Adipocyte (in vitro differentiated cells): ENCODE measurements at places on chromosomes 1 and 21.

- DNase-seq, result no peak
Measured at GRCh38 chr1:188249811-188250210, 1421.1 kb downstream of the PLA2G4A start.

DNA sequence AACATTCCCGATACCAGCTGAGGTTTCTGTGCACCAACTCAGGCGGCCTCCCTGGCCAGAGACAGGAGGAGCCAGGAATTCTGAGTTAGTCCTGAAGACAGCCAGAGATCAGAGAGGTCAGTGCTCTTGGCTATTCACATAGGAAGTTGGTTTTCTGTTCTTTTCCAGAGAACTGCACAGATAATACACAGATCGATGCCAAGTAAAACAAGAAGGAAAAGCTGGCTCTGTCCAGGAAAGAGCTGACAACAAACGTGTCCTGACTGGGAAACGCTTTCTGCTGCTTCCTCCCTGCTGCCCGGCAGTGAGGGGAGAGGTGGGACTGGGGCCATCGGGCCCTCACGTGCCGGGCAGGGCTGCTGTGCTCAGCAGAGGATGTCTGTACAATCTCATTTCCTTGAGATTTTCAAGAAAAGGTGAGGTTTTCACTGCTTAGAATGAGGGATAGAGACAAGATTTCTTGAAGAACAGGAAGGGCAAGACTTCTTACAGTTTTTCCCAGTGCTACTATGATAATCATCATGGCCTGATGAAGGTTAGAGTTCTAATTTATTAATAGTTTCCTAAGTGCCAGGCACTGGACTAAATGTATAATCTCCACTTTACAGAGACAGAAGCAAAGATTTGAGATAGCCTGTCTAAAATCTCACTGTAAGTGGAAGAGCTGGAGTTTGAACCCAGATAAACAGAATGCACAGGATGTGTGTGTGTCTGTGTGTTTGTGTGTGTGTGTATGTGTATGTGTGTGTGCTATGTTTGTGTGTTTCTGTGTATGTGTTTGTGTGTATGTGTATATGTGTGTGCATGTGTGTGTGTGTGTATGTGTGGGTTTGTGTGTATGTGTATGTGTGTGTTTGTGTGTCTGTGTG, 211.0 kb upstream of the RAB4A start:
- DNase-seq, result peak; percentile 9

- peak; percentile 33 for DNase-seq
Measured at GRCh38 chr1:167776616-167777268, 55.0 kb downstream of the MPZL1 start.

DNA sequence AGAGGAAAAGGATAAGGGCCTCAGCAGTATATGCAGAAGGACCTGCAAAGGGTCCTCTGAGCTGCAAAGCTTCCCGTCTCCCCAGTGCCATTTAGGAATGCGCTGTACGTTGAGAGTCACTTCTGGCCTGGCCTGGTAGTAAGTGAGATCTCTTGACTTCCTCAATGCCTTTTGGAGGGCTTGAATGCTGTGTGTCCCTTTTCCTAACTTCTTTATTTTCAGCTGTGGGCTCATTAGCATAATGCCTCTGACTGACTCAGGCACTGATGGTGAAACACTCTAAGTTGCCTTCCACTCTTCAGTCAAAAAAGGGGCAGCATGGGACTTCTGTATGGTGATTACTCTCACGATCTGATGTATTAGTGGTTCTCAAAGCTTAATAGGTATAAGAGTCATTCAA, 49.9 kb downstream of the XCL1 start:
- DNase-seq, result no peak

GRCh38 chr1:45998020-45998617, 134.3 kb downstream of the PIK3R3 start:
- no peak for DNase-seq

- DNase-seq, result no peak
Measured at GRCh38 chr1:160095382-160096105, 2.9 kb downstream of the IGSF8 start.

GRCh38 chr1:204736836-204737235, 51.3 kb upstream of the LRRN2 start:
- DNase-seq, result no peak

DNA sequence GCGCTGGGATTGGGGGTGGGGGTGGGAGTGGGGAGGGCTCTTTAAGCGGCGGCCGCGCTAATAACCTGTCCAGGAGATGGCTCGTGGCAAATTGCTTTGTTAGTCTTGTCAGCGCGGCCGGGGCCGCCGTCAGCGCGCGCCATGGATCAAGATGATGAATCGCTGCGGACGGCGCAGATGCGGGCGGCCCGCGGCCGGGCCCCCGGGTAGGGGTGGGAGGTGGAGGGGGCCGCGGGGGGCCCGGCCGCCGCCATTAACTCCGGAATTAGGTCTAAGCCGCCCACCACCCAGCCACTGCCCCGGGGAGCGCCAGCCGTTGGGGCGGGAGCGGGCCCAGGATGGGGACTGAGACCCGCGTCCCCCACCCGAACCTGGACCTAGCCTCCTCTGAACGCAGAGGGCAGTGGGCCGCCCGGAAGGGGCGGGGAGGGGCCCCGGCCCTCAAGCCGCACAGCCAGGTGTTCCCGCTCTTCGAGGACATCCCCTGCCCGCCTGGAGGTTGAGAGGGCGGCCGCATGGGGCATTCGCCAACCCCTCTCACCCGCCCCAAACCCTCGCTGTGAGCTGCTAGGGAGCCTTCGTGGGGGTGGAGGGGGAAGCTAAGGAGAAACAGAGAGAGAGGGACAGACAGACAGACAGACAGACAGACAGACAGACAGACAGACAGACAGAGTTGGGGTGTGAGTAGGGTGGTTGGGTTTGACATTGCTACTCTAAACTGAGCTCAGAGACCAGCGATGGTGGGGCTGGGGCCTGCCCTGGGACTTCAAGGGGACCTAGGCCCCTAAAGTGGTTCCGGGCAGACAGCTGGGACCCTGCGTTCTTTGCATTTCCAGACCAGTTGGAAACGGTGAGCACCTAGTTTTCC, 3.8 kb upstream of the DMBX1 start:
- DNase-seq, result no peak

GRCh38 chr21:16569679-16570078, 839.9 kb downstream of the USP25 start:
- DNase-seq, result no peak

DNA sequence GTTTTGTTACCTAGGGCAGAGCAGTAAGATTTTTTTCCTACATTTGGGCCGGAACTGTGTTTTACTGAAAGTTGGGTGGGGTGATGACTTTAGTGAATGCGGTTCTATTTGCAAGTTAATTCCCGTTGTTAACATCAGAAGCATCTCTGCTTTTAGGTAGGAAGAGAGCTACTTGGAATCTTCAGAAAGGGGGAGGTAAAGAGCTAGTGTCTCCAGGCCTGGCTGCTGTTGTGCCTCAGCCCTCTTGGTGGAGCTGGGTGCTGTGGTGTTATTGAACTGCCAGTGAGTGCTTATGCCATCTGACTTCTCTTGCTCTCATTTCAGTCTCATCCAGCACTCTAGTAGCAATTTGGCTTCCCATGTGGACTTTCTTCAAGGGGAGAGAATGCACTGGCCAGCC, 3.4 kb downstream of the KDM4A start:
- peak; percentile 58 for DNase-seq
